ENCODE measurements at places on chromosomes 2 and 18.

DNA sequence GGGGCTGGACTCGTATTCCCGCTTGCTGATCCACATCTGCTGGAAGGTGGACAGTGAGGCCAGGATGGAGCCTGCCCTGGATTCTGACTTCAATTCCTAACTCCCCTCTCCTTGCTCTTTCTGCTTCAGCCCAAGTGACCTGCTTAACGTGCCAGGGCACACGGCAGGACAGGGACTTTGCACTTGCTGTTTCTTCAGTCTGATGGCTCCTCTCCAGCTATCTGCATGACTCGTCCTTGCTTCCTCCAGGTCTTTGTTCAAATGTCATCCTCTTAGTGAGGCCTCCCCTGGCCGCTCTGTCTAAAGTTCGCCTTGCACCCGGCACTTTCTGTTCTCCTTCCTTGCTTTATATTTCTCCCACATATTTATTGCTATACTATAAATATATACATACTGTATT lies 357.6 kb downstream of the MTX2 start:
- DNase-seq = no peak

GRCh38 chr18:12765126-12765525 lies 62.3 kb downstream of the PSMG2 start:
- DNase-seq = no peak

DNA sequence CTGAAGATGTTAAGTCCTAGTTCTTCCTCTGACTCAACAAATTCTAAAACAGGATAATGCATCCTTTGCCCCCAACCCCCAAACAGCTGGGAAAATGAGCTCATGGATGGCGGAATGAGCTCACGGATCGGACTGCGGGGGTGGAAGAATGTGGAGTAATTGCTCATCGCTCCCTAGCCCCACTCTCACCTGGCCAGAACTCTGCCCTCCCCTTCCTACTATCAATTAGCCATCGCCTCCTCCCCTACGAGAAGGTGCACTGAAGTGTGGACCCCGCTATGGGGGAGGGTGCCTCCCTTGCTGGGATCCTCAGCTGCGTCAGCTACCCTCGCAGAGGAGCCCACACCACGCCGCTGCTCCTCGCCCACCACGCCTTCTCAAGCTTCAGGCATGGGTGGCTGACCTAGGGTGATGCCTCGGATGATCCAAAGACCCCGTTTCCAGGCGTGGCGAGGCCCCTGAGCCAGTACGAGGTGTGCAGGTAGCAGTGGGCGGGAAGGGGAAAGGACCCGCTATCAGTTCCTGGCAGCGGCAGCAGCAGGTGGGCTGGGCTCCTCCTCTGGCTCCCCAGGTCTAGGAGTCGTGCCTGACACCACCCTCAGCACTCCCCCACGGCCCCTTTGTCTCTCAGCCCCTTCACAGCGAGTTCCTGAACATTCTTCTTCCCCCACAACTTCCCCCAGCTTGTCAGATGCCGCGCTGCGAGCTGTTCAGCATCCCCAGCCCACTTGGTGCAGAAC lies 82.1 kb upstream of the POMC start:
- no peak for DNase-seq

- no peak for DNase-seq
Observed at GRCh38 chr2:232137356-232138147, 176.0 kb downstream of the DIS3L2 start.

DNA sequence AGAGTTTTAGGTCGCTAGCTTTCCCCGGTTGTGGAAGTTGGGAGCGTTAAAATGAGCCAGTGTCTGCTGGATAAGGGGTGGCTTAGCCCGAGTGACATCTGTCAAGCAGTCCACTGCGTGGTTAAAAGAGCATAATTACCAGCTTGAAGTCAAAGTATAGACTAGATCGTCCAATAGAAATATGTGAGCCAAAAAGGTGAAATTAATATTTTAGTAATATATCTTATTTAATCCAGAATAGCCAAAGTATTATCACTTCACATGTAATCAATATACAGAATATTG lies 654 bp downstream of the COMMD1 start:
- DNase-seq = no peak

DNA sequence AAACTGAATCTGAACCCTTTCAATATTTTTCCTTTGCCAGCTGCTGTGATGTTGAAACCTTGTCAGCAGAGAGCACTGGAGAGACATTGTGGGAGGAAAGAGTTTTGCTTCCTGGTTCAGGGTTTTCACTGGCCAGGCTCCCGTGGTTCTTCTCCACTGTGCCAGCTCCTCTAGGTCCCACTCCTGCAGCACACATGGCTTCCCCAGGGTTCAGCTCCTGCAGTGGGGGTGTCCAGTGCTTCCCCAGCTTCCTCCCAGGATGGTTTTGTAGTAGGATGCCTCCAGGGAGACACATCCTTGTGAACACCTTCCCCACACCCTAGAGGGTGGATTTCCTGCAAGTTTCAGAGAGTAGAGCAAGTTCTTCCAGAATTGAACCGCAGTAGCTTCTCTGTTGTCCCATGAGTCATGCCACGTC lies 24.0 kb upstream of the SULT1C3 start:
- peak; percentile 36 for DNase-seq

DNA sequence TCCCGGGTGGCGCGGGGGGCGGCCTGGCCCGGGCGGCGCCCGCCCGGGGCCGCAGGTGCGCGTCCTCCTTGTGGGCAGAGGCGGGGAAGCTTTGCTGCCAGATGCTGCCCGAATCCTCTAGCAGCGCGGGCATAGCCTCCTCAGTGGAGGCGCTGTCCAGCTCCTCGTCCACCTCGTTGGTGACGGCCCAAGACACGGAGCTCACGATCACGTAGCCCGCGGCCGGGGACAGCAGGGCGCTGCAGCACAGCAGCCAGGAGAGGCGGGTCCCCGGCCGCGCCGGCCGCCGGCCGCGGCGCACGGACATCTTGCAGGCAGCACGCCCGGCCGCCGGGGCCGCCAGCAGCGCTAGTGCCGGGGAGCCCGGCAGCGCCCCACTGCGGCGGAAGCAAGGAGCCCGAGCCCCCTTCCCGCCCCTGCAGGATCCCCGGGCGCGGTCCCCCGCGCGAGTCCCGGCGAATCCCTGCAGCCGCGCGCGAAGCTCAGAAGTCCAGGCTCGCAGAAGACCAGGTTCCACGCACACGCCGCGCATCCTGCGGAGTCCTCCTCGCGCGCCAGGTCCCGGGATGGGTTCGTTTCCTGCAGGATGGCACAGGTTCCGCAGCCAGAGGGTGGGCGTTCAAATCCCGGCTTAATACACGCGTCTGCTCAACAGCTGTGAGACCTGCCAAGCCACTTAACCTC lies at the start of gene CREG2:
TSS of gene CREG2 (minus strand) at position 353 of the 684 bp plus-strand sequence. CDS start at position 307, 46 bp downstream.
- peak; percentile 71 for DNase-seq

DNA sequence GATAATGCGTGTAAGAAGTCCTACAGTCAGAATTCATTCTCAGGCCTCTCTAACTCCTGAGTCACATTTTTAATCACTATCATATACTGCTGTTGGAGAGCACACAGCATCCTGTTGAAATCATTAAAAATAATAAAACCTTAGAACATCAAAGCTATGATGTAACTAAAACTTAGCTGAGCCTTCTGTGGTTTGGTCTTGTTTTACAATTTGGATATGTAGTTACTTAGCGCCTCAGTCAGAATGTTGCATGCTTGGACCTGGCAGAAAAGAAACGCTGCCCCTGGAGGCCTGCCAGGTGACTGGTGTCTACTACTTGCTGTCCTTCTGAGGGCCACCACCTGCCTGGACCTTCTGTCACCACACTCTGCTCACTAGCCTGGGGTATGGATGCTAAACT lies 261.1 kb upstream of the RASGRP3 start:
- peak; percentile 66 for DNase-seq

Data from AG08395 (cell line).